ENCODE measurements at places on chromosomes 2 and 18.

- no peak for DNase-seq
These were observed 45.7 kb downstream of the ANKMY1 start for GRCh38 chr2:240512109-240512485.

DNA sequence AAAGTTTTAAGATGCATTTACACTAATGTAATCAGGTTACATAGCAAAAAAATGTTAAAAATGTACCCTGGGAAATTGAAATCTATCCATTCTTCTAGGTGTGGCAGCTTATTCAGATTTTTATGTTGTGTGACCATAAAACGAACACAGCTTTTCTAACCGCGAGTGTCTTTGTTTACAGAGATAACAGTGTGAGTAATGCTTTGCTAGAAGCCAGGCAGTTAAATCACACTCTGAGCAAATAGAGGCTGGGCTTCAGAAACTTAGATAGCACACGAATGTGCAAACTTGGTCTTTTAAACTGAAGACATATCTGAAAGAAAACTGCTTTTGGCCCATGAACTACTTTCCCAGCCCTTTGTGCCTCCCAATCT lies 116.1 kb downstream of the SPTBN1 start:
- peak; percentile 73 for DNase-seq

- DNase-seq, result no peak
These were observed 45.4 kb downstream of the STAT1 start for GRCh38 chr2:190968522-190968921.

- no peak for DNase-seq
These were observed 12.7 kb upstream of the IL18R1 start for GRCh38 chr2:102342888-102343287.

DNA sequence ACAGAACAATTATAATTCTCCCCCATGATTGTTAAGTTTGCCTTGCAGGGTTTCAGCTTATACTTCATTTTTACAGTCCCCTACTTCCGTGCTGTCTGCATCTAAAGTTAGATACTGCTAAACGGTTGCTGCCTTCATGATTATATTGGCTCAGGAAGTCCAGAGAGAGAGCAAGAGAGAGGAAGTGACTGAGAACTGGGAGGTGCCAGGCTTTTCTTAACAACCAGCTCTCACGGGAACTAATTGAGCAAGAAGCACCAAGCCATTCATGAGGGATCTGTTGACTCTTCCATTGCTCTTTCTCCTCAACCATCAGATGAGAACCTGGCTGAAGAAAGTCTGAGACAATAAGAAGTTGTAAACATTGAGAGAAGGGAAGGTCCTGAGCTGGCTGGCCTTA lies 125.5 kb upstream of the SIX2 start:
- peak; percentile 26 for DNase-seq

- DNase-seq, result no peak
These were observed 76.8 kb downstream of the ALPK2 start for GRCh38 chr18:58552057-58552461.

- no peak for DNase-seq
These were observed 643.6 kb upstream of the DDX18 start for GRCh38 chr2:117170897-117171296.

GRCh38 chr2:69082430-69082997 lies 69.5 kb downstream of the ANTXR1 start:
- no peak for DNase-seq

DNA sequence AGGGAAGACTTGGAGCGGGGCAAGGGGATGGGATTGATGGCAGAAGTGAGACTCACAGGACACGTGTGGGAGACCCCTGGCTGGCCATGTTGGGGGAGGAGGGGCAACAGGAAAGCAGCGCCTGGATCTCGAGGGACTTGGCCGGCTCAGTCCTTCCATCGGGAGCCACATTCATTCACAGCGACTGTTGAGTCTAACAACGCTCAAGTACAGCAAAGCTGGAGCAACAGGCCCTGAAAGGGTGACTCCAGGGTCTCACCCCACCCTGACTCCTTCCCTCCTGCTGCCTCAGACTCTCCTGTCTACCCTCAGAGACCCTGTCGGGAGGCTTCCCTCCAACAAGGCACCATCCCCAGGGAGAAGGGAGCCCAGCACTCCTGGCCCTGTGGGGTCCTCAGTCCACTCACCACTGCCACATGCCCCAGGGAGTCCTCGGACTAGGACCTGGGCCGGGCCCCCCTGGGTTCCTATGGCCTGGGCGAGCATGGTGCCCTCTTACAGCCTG lies 14.8 kb upstream of the ALPI start:
- DNase-seq, result no peak

- DNase-seq, result no peak
These were observed 711.4 kb upstream of the ACVR2A start for GRCh38 chr2:147133286-147133908.

DNA sequence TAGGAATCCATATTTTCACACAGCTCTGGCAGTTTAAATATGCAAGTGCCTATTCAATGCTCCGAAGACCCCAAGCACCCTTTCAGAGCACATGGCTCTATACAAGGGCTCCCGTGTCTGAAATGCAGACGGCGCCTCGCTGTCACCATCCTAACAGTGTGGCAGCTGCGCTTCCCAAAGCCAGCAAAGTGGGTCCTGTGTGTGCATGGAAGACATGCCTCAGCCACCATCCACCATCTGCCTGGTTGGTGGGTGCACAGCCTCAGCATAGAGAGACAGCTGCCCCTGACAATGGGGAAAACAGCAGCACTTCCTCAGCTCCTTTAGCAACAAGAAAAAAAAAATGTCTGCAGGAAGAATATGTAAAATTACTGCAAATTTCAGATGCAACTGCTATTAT lies 218.1 kb downstream of the SP3 start:
- DNase-seq, result no peak

- no peak for DNase-seq
These were observed 44.3 kb upstream of the KCNG2 start for GRCh38 chr18:79753391-79753851.

GRCh38 chr18:75687626-75688025 lies 260.1 kb upstream of the SMIM21 start:
- no peak for DNase-seq

DNA sequence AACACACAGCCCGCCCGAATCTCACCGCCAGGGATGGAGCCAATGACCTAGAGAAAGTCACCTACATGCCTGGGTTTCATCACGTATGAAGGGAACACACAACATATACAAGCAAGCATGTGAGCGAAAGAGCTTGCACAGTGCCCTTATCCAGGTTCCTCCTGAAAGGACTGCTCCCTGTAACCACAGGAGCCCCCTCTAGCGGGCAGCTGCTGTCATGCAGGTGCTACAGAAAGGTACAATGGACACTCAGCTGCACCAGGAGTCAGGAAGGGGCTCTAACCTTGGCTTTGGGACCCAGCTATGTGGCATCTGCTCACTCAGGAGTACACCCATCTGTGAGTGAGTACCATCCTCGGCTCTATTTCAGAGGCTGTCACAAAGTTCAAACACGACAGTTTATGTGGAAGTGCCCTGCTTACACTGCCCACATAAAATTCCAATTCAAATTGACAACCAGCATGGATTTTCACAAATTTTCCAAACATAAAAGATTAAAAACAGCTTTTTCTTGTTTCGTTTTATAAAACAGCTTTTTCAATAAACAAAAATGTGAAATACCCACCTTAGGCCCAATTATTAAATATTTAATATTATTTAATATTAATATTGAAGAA lies 3.5 kb downstream of the NDUFA10 start:
- DNase-seq, result peak; percentile 62

DNA sequence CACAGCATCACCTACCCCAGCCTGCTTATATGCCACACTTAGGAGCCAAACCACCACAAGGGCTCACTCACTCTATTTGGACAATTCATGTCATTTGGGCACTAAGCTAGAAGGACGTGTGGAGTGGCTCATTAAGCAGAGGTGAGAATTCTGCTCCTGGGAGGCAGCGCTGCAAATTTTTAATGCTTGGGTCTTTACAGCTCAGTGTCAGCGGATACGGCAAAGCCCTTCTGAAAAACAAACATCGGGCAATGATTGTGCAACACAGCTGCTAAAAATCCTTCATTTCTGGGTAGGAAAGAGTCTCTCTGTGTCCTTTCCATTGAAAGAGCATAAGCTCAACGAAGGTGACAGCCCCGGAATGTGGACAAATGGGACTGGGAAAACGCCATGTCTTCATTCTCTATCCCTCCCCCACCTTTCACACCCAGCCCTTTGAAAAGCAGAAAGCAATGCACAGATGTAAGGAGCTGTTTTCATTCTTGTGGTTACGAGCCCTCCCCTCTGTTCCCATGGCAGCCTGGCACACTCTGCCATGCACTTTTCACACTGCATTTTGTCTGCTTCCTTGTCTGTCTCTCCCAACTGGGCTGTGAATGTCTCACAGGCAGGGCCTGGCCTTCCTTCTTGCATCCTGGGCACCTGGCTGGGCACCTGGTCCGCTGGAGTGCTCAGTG lies 16.0 kb downstream of the TMEM177 start:
- peak; percentile 20 for DNase-seq

DNA sequence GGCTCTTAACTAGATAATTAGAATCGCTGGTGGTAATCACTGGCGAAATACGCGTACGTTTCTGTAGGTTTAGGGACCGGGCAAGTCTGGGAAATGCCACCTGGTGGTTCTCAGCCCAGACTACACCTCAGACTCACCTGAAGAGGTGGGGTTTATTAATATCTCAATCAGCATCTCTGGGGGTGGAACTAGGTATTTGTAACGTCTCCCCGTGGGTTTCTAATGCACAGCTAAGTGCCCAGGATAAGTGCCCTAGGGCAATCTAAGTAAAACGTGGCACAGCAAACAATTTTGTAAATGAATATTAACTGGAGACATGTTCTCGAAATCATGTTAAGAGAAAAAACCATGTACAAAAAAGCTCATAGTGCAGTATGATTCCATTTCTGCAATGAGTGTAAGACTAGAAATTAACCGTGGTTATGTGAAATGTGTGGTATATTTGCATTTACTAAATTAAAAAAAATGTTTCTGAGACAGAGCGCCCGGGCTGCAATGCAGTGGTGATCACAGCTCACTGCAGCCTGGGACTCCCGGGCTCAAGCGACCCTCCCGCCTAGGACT lies 760 bp upstream of the CNOT11 start:
- DNase-seq, result peak; percentile 38

DNA sequence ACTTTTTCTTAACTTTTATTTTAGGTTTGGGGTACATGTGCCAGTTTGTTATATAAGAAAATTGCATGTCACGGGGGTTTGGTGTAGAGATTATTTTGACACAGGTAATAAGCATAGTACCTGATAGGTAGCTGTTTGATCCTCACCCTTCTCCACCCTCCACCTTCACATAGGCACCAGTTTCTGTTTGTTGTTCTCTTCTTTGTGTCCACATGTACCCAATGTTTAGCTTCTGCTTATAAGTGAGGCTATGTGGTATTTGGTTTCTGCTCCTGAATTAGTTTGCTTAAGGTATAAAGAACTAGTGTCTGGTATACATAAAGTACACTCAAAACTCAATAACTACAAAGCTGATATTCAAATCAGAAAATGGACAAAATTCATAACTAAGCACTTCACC lies 654.6 kb upstream of the LINC00305 start:
- no peak for DNase-seq

GRCh38 chr18:3554091-3554601 lies 104.2 kb downstream of the TGIF1 start:
- no peak for DNase-seq

DNA sequence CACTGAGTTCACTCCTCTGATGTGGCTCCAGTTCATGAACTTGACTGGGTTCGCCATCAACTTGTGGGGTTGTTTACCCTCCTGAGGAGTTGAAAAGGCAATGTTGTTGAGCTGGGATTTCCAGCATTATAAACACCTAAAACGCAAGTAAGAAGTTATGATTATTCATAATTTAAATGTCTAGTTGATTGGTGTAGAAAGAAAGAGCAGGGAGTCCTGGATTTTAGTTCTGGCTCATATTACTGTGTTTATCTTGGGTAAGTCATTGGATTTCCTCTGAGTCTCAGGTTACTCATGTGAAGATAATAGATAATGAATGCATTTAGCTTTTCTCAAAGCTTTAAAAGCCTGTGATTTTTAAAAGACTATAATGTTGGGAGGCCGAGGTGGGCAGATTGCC lies 438.0 kb upstream of the CDH20 start:
- no peak for DNase-seq

DNA sequence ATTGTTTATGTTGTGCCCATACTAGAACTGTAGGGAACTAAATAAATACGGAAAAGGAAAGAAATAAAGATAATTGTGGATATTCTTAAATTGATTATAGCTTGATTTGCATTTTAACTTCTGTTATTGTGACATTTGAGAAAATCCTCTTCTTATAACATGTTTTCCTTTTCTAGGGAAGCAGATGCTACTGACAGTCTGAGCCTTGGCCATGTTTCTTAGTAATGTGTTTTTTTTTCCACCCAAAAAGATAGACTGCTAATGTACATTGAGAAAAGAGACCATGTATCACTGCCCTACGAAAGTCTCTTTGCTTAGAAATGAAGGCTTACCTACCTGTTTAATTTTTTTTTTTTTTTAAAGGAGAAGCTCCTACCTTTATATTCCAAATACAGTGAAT lies 22.2 kb downstream of the ITGAV start:
- no peak for DNase-seq

- DNase-seq, result no peak
These were observed 15.0 kb downstream of the CTLA4 start for GRCh38 chr2:203882551-203882950.

DNA sequence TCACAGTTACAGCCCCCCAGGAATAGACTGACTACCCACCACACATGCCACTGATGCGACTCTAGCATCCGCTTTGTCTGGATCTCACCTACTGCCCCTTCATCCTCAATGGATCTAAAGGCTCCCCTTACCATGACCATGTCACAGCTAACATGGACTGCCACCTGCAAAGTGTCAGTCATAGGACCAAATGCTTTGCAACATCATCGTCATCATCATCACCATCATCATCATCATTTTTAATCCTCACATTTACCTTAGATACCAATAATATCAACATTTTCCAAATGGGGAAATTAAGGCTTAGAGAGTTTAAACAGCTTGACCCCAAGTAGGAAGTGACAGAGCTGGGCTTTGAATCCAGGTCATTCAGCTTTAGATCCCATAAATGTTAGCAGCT lies 60.1 kb upstream of the NEDD4L start:
- no peak for DNase-seq
